ENCODE measurements at places on chromosomes 2 and 18. TPM values are rescaled to one million over a fixed set of nuclear protein-coding genes. Genes with fewer than 3 reads are reported as not detected.

TRAPPC8 gene
- 15.0 TPM for total RNA-seq

HMSD gene
- not detected for total RNA-seq

FBXO36 gene
- total RNA-seq = 1.4 TPM

TNS1 gene
- 18.5 TPM for total RNA-seq

All from A549 treated with GW870086 at 1 μM for 4 hours (cell line).